CD4-positive, alpha-beta T cell treated with Interleukin-4 for 4 hours (primary cell): ENCODE measurements at places on chromosomes 2 and 18.

GRCh38 chr18:62937065-62937464, 221.7 kb downstream of the PHLPP1 start:
- no peak for DNase-seq

DNA sequence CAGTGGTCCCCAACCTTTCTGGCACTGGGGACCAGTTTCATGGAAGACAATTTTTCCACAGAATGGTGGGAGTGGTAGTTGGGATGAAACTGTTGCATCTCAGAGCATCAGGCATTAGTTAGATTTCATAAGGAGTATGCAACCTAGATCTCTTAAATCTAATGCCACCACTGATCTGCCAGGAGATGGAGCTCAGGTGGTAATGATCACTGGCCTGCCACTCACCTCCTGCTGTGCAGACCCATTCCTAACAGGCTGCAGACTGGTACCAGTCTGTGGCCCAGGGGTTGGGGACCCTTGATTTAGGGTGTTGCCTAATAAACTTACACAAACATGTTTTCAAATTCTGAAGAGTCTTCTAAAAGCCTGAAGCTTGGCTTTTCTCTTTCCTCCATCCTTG, 261.3 kb downstream of the CDH19 start:
- no peak for DNase-seq

GRCh38 chr18:70154591-70155194, 50.8 kb downstream of the RTTN start:
- no peak for DNase-seq

- DNase-seq: no peak
Observed at GRCh38 chr2:20976527-20976926, 67.3 kb downstream of the APOB start.

- no peak for DNase-seq
Observed at GRCh38 chr18:63071701-63072141, 247.8 kb downstream of the BCL2 start.

- DNase-seq: no peak
Observed at GRCh38 chr2:232137356-232138147, 176.0 kb downstream of the DIS3L2 start.

- no peak for DNase-seq
Observed at GRCh38 chr2:73072416-73072815, 904 bp upstream of the SFXN5 start.

GRCh38 chr2:173149491-173149890, 73.8 kb downstream of the MAP3K20 start:
- DNase-seq: peak; percentile 51

- no peak for DNase-seq
Observed at GRCh38 chr2:162480067-162480466, 136.1 kb downstream of the GCA start.

DNA sequence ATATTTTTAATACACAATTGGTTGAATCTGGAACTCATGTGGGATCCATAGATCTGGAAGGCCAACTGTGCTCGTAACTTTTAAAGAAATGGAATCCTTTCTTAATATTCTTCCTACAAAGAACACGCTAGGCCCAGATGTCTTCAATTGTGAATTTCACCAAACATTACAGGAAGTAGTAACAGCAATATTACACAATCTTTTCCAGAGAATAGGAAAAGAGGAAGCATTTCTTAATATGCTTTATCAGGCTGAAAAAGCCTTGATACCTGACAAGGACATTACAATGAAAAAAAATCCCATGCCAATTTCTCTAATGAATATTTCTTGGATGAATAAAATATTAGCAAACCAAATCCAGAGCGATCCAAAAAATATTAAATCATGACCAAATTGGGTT, 80.3 kb upstream of the HAAO start:
- DNase-seq: no peak

GRCh38 chr18:75527848-75528685, 100.6 kb upstream of the SMIM21 start:
- DNase-seq: no peak

DNA sequence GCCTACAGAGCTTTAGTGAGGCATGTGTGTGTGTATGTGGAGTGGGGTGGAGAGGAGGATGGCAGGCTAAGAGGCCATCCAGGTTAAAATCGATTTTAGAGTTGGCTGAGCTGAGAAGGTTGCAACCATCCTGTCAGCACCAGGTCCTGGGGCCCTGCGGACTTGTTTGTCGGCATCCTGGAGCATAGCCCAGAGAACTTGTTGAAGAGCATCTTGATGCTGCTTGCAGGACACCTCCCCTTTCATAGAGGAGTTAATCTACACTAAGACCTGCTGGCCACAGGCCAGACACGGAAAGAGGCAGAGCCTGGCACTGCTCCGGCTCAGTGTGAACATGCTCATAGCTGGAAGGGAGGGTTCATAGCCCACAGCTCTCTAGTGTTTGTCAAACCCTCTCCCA, 72.1 kb upstream of the RGPD5 start:
- DNase-seq: no peak

- DNase-seq: no peak
Observed at GRCh38 chr2:223450246-223450645, 151.9 kb downstream of the SCG2 start.

GRCh38 chr18:46632401-46633071, 24.5 kb downstream of the LOXHD1 start:
- DNase-seq: no peak

- DNase-seq: no peak
Observed at GRCh38 chr2:177127821-177128220, 84.8 kb upstream of the HNRNPA3 start.

- no peak for DNase-seq
Observed at GRCh38 chr18:54396760-54397159, 39.1 kb downstream of the C18orf54 start.

DNA sequence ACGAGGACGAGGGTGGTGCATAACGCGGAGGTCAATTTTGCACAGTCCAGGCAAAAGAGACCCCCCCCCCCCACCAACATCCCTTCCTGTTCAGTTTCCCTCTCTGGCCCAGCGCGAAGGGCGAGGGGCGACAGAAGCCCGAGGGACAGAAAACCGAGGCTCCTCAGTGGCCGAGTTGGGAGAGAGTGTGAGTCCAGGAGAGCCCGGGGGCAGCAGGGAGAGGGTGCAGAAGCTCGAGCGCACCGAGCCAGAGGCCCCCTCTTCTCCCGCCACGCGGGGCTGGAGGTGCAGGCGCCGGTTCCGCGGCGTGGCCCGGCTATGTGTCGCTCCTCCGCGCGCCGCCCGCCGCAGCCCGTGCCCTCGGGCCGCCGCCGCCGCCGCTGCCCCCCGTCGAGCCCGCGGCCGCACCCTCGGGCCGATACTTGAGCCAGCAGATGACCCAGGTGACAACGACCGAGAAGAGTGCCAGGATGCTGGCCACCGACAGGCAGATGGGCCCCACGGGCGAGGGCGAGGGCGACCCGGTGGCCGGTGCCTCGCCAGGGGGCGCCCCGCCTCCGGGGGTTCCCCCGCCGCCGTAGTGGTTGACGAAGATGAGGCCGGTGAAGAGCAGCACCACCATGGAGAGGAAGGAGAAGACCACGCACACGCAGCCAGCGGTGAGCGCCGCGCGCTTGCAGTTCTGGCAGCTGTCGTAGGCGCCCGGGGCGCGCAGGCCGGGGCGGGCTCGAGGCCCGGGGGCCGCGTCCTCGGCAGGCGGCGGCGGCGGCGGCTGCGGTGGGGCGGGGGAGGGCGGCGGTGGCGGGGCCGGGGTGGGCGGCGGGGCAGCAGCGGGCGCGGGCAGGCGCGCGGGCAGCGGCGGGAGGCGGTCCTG, 20.2 kb upstream of the PAX3 start:
- peak; percentile 32 for DNase-seq

DNA sequence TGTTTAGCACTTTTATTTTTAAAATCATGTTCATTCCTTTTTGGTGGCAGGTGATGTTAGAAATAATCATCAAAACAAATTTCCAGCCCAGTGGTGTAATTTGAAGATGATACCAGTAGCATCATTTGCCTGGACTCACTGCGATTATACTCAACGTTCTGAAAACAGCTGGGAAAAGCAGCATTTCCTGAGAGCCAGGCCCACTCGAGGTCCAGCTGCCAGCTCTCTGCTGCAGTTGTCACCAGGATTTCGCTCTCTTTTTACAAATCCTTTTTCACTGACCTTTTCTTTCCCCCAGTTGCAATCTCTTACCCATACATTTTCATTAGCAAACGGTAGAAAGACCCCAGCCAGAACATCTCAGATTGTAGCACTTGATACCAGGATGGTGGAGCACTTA, 110.6 kb upstream of the LYPD1 start:
- DNase-seq: no peak

DNA sequence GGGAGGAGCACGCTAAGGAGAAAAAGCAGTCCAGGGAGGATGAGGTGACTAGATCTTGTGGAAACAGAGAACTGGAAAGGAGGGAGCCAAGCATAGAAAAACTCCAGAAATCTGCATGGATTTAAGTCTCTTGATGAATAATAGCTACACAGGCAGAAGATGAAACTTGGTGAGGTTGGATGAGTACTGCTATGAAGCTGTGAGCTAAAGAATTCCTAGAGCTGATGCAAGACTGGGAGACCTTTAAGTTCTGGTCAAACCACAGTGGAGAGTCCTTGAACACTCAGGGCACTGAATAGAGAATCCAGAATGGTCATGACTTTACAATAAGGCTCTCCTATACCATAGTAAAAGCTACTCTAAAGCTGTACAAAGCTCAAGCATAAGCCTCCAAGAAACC, 18.4 kb upstream of the PIEZO2 start:
- DNase-seq: no peak

DNA sequence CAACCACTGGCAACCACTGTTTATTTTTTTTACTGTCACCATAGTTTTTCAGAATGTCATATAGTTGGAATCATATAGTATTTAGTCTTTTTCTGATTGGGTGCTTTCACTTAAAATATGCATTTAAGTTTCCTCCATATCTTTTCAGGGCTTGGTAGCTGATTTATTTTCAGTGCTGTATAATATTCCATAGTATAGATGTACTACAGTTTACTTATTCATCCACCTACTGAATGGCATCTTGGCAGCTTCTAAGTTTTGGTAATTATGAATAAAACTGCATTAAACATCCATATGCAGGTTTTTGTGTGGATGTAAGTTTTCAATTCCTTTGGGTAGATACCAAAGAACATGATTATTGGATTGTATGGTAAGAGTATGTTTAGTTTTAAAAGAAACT, 23.0 kb downstream of the CFAP221 start:
- DNase-seq: no peak

- peak; percentile 86 for DNase-seq
Observed at GRCh38 chr2:98757904-98758421, 27.0 kb upstream of the MGAT4A start.

DNA sequence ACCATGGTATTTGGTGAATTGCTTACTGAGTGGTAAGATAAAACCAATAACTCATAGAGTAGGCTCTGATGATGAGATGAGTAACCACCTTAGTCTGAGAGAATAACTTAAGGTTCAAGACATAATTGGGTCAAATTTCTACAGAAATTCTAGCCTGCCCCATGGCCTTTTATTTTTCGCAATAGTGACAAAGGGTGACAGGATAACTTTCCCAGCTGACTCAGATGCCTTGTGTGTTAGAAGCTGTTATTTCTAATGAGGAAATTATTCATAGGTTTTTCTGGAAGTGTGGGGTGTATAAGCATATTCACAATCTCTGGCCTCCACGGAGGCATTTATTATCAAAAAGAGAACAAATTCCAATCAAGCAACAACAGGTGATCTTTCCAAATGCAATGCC, 159.0 kb downstream of the NUP35 start:
- no peak for DNase-seq

DNA sequence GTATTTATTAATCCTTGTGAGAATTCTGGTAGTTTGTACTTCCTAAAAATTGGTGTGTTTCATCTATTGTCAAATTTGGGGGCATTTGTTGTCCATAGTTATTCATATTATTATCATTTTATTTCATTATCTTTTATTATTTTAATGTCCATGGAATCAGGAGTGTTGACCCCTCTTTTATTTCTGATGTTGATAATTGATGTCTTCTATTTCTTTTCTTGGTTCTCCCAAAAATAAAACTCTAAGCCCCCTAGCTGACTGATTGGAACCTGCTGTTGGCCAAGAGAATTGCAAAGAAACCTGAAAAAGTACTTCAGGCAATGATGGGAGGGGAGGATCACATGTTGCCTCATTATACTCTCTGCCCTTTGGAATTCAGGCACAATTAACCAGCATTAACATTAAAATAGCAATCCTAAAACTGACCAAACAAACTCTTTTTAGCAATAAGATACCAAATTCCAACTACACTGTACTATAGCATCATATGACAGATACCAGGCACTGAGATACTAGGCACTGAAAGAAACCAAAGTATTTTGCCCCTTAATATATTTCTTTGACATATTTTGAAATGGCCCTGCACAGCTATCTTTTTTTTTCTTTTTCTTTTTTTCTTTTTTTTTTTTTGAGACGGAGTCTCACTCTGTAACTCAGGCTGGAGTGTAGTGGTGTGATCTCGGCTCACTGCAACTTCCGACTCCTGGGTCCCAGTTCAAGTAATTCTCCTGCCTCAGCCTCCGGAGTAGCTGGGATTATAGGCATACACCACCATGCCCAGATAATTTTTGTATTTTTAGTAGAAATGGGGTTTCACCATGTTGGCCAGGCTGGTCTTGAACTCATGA, 1097.2 kb upstream of the CNTNAP5 start:
- DNase-seq: no peak

DNA sequence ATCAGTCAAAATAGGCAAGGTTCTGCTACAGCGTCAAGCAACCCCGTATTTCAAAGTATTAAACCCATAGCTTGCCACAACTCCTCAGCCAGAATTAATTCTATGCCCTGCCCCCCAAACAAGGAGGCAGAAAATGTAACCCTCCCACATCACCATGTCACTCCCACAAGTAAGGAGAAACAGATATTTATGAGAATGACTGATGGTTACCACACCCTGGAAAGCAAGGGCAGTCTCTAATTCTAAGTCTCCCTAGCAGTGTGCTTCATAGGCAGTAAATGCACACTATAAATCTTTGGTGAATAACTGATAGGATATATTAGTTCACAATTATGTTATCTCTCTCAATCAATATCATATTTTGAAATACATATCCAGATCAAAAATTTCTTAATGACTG, 228.0 kb upstream of the SLC14A2 start:
- DNase-seq: no peak

- DNase-seq: no peak
Observed at GRCh38 chr2:24342110-24342910, 18.0 kb downstream of the ITSN2 start.
